ENCODE measurements at places on chromosomes 16 and 17.

- no peak for DNase-seq
These were observed 727 bp downstream of the RPL26 start for GRCh38 chr17:8382052-8382879.

- DNase-seq: no peak
These were observed 36.4 kb upstream of the CES5A start for GRCh38 chr16:55911616-55912015.

- no peak for DNase-seq
These were observed 475.6 kb downstream of the CDH13 start for GRCh38 chr16:83102336-83102735.

DNA sequence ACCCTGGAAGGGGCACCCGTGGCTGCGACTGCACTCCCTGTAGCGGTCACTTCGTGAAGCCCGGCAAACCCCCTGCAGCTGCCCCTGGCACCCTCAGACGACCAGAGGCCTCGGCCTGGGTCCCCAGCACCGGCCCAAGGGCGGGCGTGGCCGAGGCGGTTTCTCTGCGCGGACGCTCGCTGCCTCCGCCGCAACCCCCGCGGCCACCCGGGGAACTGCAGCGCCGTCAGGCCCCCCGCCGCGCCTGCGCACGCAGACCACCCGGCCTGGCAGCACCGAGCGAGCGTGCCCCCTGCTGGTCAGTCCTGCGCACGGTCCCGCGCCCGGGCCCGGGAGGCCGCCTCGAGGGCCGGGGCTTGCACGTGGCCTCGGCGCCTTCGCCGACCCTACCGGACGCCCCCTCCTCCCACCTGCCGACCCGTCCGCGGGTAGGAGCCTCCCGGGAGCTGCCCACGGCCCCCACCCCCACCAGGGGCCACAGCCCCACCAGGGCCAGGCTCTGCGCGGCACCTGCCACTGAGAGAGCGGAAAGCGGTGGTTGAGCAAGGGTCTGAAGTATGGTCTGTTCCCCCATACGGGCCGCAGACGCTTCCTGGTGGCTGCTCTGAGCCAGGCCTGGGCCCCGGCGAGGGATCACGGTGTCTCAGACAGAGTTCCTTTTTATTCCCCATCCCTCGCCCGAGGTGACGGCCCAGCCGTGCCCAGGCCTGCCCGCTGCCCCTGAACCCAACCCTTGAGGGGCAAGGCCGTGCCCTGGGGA, 11.5 kb upstream of the HS3ST6 start:
- peak; percentile 95 for DNase-seq

DNA sequence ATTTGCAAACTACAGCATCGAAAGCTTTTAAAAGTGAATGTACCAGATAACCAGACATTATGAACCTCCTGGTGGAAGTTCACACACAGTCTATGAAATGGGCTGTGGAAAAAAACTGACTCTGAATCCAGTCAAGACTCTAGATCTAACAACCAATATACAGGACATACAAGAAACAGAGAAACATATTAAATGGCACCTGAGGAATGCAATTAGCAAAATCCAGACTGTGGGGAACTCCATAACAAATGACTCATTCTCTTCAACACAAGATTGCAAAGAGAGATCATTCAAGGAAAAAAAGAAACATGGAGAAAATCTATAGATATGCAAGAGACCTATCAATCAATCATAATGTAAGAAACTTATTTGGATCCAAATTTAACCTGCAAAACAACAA, 119.0 kb downstream of the MYO1D start:
- no peak for DNase-seq

DNA sequence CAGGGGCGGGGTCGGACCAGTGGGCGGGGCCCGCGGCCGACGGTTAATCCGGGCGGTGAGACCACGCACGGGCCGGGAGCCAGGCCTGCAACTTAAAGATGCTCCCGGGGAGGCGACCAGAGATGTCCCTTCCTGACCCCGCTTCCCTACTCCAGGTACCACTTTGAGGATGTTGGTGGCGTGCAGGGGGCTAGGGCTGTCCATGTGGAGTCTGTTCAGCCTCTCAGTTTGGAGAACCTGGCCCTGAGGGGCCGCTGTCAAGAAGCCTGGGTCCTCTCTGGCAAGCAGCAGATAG, 580 bp downstream of the RANGRF start:
- DNase-seq: no peak

DNA sequence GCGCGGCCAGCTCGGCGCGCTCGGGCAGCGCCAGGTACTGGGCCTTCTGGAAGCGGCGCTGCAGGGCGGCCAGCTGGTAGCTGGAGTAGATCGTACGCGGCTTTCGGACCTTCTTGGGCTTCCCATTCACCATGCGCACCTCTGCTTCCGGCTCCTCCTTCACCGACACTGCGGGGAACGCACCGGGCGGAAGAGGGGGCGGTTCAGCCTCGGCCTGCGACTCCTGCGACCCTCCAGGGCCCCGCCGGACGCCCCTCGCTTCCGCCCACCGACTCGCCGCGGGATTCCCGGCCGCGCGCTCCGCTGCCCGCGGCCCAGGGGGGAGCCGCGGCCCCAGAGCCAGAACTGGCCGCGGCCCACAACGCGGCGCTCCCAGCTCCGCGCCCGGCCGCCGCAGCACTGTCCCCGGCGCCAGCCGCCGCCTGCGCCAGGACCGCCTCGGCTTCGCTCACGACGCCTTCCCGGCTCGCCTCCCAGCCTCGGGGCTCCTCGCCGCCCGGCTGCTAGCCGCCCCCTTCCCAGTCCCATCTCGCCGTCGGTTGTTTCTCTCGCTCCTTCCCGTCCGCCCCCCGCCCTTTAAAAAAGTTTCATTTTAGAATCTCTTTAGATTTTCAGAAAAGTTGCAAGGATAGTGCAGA, 1.5 kb downstream of the DLX3 start:
- DNase-seq: peak; percentile 58

DNA sequence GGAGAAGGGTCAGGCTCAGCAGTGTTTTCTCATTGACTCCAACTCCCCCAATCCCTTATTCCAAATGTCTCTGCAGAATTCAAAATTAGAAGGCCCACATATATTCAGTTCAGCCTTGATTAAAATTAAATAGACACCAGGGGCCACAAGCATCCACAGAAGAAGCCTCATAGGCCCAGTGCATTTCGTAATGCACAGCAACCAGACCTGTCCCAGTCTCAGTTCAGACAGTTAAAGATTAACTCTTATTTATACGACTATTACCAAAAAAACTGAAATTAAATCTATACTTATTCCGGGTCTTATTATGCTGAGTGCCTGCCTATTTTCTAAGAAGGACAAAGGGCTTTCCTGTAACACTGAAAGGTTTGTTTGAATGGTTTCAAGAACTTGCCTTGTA, 41.8 kb upstream of the GSG1L start:
- no peak for DNase-seq

DNA sequence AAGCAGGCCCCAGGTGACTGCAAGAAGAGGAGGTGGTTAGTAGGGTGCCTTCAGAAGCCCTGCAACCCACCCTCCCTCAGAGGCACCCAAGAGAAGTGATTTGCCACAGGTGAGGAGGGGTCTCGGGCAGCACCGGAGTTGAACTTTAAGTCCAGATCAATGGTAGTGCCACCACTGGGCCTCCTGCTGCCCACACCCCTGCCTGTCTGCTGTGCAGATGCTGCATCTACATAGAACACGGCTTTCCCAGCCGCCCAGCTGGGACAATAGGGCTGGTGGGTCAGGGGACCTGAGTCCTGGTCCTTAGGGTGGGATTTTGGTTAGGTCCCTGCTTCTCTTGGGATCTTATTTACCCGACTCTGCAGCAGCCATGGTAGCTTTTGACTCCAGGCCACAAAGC, 17.6 kb upstream of the FAM83G start:
- no peak for DNase-seq

- DNase-seq: peak; percentile 49
These were observed 253.3 kb downstream of the SLC39A11 start for GRCh38 chr17:72839131-72839725.

GRCh38 chr17:82148997-82149396, 51.0 kb upstream of the FASN start:
- no peak for DNase-seq

DNA sequence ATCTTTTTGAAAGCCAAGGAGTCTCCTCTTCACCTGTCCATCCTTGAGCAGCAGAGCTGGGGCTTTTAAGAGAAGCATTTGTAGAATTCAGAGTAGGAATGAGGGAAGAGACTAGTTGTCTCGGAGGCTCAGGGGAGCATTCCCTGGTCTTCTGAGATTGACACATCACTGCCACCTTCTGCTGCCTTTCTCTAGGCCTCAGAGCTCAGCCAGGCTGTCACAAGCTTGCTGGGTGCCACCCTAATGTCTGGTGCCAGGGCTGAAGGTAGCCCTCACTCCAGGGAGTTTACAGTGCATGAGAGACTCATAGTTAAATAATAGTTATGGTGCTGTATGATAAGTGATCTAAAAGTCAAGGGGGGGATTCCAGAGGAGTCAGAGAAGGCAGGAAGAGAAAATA, 39.7 kb downstream of the B9D1 start:
- DNase-seq: no peak

DNA sequence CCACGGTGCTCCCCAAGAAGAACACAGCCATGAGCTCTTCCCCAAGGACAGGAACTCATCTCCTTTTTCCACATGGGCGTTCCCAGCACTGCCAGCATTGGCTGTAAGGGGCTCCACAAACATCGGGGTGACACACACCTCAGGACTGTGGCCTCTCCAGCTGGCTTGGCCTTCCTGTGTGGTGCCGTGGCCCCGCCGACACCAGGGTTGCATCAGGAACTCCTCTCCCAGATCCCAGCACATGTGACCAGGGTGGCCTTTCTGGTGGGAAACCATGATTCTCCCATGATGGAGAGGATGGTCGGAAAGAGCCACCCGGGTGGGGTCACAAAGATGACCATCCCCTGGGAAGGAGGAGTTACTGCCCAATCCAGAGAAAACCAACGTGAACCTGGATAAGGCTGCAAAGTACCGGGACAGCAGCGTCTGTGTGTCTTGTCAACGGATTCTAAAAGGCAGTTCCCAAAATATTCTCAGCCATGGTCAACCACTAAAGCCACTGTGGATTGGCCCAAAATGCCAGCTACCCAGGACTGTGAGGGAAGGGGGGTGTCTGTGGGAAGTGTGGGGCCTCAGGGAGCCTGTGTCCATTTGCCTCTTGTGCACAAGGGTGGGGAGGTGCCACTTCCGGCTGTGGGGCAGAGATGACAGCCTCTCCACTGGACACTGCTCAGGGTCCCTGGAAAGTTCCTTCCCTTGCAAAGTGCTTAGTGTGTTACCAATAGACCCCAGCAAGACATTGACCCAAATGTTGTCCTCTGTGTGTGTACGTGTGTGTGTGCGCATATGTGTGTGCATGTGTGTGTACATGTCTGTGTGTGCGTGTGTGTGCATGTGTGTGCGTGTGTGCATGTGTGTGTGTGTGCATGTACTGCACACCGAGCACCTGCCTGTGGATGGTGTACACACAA, 78.0 kb upstream of the CBX4 start:
- peak; percentile 32 for DNase-seq

- no peak for DNase-seq
These were observed 11.9 kb downstream of the TMEM94 start for GRCh38 chr17:75468291-75468754.

DNA sequence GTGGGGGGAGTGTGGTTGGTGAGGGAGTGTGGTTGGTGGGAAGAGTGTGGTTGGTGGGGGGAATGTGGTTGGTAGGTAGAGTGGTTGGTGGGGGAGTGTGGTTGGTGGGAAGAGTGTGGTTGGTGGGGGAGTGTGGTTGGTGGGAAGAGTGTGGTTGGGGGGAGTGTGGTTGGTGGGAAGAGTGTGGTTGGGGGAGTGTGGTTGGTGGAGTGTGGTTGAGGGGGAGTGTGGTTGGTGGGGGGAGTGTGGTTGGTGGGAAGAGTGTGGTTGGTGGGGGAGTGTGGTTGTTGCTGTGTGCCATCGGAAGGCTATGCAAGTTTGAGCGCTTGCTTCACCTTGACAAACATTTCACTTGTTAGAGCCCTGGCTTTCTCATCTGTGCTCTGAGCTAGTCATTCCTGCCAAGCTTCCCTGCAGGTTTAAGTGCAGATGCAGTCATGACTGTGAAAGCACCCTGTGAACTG, 20.1 kb downstream of the MINK1 start:
- no peak for DNase-seq

GRCh38 chr17:46769531-46770438, 48.7 kb downstream of the WNT3 start:
- peak; percentile 59 for DNase-seq

DNA sequence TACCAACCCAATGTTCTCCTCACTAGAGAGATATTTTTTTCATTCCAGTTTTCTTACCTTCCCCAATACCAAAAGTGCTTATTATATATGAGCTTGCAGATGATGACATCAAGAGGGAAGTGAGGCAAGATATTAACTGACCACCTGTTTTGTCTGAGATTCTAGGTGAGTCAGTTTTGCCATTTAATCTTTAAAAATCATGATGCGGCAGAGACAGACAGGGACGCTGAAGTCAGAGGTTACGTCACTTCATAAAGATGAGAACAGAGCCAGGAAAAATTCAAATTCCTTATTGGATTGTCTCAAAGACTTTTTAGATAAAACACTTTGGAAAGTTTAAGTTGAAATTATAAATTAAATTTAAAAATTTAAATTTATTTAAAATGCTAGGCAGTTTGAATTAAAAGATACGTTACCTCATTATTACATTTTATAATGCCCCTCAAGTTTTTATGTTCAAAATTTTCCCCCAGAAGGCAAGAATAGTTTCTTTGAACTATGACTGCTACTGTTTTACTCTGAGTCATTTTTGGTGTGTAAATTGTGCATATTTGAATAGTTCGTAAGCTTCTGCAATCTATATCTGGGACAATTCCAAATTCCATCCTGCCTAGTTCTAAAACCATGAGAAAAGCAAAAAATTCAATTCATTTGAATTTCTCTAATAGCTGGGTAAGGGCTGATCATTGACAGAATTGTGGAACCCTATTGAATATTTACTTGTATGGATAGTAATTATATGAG, 839.6 kb upstream of the GOT2 start:
- no peak for DNase-seq

DNA sequence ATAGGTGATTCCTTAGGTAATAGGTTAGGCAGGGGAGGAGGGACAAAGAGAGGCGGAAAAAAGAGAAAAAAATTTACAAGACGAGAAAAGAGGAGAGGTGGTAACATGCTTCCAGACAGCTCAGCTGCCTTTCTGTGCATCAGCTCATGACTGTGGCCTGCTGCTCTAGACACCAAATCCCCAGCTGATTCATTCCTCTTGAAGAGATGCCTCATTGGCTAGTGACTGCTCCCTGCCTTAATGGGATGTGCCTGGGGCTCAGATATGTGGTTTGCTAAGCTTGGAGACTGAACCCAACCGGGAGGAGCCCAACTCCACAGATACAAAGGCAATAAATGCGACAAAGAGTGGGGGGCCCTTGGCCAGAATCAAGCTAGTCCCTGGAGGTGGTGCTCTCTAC, 105.9 kb upstream of the FAM20A start:
- no peak for DNase-seq

GRCh38 chr17:74859459-74860228, at the start of gene GRIN2C:
Gene GRIN2C (minus strand): TSS chr17:74859885. CDS start chr17:74855092, 4,793 bp downstream.
- no peak for DNase-seq

DNA sequence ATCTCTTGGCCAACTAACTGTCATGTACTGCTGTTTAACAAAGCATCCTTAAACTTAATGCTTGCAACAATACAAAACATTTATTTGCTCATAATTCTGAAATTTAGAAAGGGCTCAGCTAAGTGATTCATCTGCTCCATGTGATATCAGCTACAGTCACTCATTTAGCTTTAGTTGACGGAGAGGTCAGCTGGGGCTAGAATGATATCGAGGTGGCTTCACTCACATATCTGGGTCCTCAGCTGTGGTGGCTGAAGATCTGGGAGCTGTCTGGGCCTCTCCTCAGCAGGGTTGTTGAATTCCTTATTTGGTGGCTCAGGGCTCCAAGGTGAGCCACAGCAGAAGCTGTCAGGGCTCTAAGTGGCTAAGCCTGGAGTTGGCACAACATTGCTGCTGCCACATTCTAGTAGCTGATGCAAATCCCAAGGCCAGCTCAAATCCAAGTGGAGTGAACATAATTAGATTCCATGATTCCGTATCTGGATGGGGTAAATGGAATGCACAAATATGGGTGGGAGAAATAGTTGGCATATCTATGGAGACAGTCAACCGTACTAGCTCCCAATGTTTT, 62.8 kb downstream of the HS3ST3A1 start:
- DNase-seq: no peak

Measured in kidney (tissue), 22 donors.